Amygdala (tissue), 56 donors: ENCODE measurements at places on chromosomes 12 and 14.

GRCh38 chr12:113448873-113449272, 22.8 kb downstream of the LHX5 start:
- DNase-seq, result no peak

GRCh38 chr12:79085106-79085682, 220.6 kb downstream of the SYT1 start:
- no peak for DNase-seq

GRCh38 chr12:56469007-56469930, 891 bp downstream of the SPRYD4 start:
- peak; percentile 32 for DNase-seq

DNA sequence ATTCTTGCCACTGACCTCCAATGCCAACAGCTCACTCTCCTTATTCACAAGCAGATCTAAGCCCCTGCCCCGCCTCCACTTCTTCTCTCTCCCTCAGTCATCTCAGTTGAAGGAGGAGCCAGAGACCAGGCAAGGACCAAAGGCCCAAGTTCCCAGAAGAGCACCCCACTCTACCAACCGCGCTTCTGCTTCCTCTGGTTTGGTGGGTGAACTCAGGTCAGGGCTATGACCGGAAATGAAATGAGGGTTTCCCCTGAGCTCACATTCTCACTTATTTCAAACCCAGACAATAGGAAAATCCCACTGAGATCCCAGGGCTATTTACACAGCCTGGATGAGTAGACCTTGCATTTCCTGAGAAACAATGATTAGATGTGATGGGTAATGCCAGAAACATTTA, 9.9 kb downstream of the DPF3 start:
- DNase-seq, result no peak

DNA sequence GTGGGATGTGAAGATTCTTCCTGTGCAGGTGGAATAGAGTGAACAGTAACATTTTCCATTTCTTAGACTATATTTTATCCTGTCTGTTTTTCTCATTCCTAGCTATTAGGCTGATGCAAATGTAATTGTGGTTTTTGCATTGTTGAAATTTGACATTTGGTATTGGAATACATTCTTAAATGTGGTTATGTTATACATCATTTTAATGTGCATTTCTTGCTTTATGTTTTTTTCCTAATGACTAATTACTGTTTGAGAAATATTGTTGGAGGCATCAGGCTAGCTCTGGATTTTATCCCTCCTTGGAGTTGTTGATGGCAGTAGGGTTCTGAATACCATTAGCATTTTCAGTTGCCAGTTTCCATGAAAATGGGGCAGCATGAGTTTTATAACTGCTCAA, 75.9 kb upstream of the GNG2 start:
- no peak for DNase-seq

DNA sequence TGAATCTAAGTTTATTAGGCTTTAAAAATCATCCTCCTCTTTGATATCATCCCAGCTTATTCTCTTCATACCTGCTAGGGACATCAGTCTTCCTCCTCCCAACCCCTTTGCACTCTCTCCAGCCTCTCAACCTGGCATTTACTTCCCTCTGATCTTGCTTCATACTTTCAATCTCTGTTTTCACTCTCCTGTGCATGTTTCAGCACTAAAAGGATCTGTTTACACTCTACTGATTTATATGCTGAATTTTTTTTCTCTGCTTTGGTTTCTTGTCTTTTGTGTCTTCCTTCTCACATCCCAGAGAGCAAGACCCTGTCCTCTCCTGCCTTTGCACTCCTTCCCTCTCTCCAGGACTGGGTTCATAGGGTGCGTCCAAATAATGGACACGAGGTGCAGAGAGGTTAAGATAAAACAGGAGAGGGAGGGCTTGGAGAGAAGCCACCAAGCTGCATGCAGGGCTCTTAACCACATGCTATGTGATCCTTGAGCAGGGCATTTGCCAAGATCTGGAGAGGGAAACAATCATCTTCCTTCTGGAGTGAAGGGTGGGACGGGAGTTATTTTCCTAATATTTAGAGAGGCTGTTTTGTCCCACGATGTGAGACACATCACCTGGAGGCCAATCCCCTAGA, 3.0 kb upstream of the CISTR start:
- no peak for DNase-seq

- no peak for DNase-seq
These were observed 69.1 kb upstream of the SSTR1 start for GRCh38 chr14:38138473-38139138.

DNA sequence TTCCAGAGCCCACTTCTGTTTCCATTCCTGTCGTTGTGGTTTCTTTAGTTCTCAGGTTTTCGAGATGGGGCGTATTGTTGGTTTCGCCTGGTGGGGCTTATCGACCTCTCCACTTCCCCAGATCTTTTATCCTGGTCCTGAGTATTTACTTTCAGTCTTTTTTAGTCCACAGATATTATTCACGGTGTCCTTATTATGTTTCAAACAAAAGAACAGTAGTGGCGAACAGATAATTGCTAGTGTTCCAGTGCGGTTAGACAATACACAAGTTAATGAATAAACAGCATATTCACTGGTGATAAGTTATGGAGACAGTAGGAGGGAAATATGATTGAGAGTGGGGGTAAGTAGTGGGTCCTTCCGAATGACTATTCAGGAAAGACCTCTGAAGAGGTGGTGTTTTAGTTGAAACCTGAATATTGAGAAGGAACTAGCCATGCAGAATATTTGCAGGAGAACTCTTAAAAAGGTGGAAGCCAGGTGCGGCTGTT, 668 bp downstream of the TMEM260 start:
- DNase-seq, result no peak

GRCh38 chr14:24231263-24232120, 675 bp downstream of the NEDD8 start:
- DNase-seq, result no peak

DNA sequence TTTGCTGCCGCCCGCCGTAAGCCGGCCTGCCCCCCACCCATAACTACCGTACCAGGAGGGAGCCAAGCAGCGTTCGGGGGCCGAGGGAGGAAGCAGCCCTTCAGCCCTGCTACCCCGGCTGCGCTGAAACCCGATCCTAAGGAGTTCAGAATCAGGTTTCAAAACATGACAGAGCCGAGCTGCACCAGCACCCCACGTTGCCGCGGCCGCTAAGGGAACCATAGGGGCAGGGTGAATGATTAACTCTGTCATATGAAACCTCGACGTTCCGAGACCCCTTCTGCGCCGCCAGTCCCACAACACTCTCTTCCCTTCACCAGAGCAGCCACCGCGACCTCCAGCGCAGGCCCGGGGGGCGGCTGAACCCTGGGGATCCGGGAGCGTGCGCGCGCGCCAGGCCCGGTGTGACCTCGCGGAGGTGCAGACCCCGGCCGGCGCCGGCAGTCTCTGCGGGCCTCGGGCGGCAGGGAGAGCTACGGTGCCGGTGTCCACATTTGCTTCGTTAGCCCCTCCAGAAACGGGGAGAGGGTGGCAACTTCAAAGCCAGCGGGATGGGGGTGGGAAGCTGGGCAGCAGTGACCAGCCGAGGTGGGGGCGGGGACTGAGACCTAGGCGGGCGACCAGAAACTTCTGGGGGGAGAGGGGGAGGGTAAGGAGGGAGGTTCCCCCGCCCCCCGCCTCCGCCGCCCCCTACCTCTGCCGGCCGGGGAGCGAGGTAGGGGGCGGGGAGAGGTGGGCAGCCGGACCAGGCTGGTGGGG, 1.6 kb downstream of the SIX4 start:
- no peak for DNase-seq

DNA sequence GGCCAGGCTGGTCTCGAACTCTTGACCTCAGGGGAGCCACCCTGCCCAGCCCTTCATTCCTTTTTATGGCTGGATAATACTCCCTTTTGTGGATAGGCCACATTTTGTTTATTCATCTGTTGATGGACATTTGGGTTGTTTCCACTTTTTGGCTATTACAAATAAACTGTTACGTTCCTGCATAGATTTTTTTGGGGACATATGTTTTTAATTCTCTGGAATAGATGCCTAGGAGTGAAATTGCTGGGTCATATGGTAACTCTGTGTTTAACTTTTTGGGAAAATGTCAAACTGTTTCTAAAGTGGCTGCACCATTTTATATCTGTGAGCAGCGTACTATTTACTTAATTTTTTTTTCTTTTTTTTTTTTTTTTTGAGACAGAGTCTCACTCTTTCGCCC, 9.8 kb downstream of the KMT5A start:
- DNase-seq, result no peak
